NCI-H1930 (cell line): ENCODE measurements at places on chromosomes 13 and 19.
A peak's percentile ranks its signal among the peaks of the same experiment; 100 is the strongest.

- no peak for DNase-seq
Measured at GRCh38 chr13:41970022-41970421, 9.1 kb upstream of the VWA8 start.

GRCh38 chr13:107576430-107576829, 638.9 kb downstream of the LIG4 start:
- DNase-seq: no peak

DNA sequence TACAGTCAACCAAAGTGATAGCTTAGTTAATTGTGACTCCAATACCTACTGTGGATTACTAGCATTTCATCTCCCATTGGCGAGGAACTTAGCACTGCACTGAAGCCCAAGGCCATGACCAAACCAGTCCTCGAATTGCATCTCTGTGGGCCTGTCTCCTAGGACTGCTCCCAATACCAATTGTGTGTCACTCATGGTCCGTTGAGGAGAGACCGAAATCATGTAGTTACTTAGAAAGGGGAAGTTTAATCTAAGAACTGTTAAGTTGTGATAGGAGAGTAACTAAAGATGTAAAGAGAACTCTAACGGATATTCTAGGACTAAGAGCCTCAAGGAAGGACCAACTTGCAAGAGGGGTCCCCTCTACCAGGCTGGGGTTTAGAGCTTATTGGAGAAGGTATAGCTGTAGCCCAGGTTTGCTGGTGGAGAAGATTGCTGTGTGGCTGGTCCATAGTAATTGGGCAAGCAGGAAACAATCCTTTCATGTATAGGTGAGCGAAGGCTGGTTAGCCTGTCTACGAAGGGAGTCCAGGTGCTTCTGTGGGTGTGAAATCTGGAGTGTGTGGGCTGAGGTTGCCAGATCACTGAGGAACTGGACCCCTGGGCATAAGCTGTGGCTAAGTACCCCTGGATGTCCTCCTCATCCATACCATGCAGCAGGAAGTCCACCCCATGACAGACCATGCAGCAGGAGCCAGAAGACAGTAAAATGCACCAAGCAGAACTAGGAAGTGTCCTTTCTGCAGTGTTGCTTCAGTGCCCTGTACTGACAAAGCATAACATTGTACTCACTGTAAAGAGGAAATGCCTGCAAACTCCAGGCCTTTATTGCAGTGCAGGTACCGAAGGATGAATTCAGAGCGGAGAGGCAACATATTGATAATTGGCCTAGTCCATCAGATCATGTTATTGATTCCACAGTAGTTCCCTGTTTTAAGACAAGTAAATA, 30.8 kb downstream of the DNAJC3 start:
- DNase-seq: no peak

DNA sequence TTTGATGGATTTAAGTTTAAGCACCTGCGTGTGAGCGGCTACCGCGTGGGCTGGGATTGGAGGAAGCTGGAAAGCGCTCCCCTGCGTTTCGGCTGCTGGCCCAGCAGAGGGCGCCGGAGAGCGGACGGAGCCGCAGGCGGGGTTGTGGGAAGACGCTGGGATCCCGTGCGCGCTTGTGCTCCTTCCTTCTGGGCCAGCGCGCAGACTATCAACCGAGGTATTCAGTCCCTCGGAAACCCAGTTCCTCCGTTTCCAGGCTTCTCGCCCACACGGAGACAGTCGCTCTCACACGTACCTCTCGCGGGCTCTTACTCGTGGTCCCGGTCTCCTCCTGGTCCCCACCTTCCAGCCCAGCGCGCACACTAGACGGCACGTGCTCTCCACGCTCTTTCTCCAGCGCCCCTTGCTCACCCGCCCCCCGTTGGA, 28.8 kb downstream of the EPN1 start:
- no peak for DNase-seq

GRCh38 chr19:1748873-1749341, 4.4 kb upstream of the ONECUT3 start:
- no peak for DNase-seq

- no peak for DNase-seq
Measured at GRCh38 chr13:73261739-73262216, 203.0 kb downstream of the KLF5 start.

DNA sequence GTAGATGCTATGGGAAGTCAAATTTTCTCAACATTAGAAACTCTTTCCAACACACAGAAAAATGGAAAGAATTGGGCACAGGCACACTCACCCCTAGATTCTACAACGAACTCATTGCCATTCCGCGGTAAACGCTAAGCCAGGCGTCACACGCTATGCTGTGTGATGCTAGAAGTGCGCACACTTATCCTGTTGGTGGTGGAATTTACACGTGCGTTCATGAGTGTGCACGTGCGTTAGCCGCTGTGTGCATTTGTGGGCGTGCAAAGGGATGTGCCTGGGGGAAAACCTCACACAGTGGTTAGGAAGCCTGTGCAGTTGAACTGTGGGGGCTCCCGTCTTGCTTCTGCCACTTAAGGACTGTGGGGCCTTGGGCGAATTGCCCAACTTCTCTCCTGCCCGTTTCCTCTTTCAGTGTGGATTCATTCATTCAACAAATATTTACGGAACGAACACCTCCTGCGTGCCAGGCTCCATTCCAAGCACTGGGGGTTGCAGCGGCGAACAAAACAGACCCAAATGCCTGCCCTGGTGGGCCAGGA, 7.7 kb downstream of the NFILZ start:
- no peak for DNase-seq

DNA sequence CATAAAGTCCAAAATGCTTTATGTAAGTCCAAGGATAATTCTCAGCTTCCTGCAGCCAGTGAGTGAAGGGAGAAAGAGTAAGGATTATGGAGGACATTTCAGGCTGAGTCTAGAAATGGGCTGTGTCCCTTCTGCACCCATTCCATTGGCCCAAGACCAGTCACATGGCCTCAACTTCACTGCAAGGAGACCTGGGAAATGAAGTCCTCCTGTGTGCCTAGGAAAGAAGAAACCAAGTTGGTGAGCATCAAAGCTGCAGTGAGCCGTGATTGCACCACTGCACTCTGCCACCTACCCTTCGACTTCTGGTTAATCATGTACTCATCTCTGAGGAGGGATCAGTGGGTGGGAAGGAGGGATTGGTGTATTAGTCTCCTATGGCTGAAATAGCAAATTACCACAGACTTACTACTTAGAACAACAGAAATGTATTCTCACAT, 3.6 kb upstream of the CD37 start:
- no peak for DNase-seq

GRCh38 chr13:46926916-46927590, 30.2 kb upstream of the HTR2A start:
- DNase-seq: no peak

DNA sequence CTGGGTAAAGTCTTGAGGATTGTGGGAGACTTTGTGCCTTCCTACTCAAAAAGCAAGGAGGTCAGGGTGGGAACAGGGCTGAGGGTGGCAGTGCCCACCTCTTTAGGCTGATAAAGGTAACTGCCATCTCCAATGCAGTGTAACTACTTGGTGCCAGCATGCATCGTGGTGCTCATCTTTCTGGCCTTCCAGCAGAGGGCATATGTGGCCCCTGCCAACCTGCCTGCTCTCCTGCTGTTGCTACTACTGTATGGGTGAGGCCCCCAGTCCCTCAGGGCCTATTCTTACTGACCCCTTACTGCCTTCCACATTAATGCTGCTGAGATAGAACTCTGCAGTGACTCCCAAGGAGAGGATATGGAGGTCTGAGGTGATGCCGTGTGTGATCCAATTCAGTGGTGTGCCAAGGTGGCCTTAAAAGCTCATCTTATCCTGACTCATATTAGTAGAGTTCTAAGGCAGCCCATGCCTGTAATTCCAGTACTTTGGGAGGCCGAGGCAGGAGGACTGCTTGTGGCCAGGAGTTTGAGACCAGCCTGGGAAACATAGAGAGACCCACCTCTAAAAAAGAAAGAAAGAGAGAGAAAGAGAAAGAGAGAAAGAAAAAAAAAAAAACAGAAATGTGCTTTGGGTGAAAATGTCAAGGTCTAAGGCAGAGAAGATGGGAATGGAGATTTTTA, 9.7 kb upstream of the ARHGAP45 start:
- DNase-seq: peak; percentile 61

DNA sequence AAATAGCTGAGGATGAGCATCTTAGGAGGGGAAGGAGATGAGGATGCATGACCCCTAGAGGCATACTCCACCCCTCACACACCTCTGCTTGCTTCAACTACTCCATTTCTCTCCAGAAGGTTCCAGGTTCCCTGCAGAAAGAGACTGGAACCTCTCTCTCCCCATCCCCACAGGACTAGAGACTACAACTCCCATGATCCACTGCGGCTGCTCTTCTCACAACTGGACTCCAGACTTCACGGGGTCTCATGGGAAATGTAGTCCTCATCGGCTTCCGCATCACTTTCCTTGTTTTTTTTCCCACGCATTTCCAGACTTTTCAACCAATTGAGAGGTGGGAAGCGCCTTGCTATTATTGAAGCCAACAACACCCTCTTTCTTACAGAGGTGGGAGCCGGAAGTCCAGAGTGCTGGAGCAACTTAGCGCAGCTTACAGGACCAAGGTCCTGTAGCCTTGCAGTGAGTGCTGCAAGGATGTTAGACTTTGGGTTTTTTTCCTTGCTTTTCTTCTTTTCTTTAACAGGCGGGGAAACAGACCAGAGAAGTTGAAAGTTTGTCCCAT, 13.9 kb upstream of the CACNG6 start:
- peak; percentile 93 for DNase-seq

DNA sequence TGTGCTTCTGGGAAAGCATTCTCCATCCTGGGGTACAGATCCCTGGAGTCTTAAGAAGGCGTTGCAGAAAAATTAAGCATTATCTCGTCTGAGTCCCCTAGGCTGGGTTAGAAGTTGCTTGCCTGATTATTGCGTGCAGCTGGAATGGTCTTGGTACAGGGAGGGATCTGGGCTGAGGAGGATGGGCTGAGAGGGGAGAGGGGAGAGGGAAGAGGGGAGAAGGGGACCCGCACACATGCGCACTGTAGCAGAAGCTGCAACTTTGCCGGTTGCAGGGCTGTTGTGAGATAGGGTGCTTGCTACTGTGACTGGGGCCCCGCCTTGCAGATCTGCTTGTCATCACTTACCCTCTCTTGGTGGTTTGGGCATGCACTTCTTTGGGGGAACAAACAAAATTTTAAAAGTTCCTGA, 316.8 kb downstream of the DLEU7 start:
- no peak for DNase-seq

GRCh38 chr19:39736088-39736487, 1.7 kb downstream of the CLC start:
- DNase-seq: no peak

- no peak for DNase-seq
Measured at GRCh38 chr13:110323172-110323891, 16.2 kb downstream of the COL4A2 start.

GRCh38 chr13:111017755-111018459, 97.2 kb upstream of the ARHGEF7 start:
- no peak for DNase-seq

DNA sequence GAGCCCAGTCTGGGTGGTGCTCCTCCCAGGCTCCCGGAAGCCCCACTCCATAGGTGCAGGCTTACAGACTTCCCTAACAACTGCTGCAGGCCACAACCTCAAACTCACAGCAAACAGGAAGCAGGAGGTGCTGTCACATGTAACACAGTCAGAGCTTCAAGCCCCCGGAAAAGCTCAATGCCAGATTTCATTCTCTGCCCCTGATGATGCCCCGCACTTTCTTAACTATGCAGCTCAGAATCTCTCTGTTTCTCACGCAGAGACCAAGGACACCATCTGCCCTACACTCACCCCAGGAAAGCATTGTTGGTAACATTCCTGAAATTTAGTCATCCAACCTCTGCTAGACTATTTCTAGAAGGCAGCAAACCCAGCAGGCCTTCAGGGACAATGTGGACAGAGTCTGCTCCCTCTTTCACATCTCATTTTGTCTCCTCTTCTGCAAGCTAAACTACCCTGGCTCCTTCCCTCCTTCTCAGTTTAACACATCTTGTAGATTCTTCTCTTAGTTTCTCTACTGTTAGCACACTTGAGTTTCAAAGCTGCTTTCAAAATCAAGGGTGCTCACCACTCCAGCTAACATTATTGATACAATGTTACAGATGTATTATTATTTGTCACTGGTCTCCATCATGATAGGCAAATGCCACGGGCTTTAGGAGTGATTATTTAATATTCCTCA, 162.5 kb downstream of the KCTD12 start:
- no peak for DNase-seq

DNA sequence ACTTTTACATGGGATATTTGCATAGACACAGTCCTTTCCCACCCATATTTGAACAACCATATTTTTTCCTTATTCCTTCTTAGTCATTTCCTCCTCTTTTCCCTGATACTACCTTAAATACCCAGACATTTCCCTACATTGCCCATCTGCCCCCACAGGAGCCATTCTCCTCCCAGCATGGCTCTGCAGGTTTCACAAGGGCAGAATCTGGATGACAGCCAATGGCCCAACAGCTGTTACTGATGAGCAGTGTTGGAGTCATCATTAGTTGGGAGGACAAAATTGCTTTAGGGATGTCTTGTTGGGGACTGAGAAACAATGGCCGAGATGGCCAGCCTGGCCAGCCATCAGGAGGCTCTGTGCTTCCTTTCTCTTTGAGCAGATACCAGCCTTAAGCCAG, 209.5 kb downstream of the KLF5 start:
- DNase-seq: no peak

DNA sequence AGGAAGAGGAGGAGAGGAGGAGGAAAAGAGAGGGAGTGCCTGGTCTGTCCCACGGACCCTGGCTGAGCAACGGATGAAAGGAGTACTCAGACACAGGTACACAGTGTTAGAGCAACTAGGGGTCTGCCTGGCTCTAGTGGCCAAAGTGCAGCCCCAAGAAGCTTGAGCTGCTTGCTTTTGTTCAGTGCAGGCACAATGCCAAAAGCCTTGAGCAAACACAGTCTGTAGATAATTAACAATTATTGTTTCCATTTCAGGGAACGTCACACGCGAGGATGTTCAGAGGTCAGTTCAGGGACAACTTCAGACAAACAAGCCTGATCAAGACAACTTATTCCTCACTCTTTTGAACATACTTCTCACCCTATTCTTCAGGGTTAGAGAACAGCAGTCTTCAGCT, 32.2 kb upstream of the ZNF726 start:
- DNase-seq: no peak

DNA sequence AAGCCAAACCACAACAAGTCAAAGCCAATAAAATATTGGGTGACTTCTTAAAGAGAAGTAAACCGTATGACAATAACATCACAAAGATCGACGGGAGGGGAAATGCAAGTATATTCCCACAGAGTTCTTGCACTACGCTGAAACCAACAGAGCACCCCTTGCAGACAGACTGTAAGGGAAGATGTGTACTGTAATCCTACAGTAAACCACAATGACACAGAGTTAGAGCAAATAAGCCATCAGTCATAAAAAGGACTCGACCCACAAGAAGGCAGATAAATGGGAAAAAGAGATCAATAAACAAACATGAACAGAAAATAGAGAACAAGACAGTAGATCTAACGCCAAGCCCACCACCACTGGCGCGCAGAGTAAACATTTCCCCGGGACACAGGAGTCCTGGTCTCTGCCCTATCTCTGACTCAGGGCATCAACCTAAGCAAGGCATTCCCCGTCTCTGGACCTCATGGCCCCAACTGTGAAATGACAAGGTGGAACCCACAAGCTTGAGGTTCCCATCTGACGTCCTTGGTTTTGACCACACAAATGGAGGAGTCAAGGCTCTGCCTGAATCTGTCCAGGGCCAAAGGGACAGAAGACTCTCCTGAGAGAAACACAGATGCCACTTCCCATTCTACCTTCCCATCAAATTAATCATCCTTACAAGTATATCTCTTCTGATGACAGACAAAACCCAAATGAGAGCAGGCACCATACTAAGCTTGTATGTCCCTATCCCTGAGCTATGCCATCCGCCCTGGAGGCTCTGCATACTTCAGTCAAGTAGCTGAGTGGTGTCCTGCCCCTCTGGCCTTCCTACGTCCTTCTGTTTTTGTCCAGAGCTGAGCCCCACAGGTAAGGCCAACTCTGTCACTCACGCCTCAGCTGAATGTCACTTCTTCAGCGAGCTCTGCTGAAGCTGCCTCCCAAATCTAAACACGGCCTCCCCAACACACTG, 15.0 kb downstream of the SAFB2 start:
- DNase-seq: no peak
